ENCODE measurements at places on chromosomes 6 and 20.

- peak; percentile 74 for DNase-seq
Observed at GRCh38 chr6:63635588-63636517, at the start of gene PHF3. TSS of gene PHF3 (plus strand) at chr6:63635802. CDS start at chr6:63646552, 10,750 bp downstream.

DNA sequence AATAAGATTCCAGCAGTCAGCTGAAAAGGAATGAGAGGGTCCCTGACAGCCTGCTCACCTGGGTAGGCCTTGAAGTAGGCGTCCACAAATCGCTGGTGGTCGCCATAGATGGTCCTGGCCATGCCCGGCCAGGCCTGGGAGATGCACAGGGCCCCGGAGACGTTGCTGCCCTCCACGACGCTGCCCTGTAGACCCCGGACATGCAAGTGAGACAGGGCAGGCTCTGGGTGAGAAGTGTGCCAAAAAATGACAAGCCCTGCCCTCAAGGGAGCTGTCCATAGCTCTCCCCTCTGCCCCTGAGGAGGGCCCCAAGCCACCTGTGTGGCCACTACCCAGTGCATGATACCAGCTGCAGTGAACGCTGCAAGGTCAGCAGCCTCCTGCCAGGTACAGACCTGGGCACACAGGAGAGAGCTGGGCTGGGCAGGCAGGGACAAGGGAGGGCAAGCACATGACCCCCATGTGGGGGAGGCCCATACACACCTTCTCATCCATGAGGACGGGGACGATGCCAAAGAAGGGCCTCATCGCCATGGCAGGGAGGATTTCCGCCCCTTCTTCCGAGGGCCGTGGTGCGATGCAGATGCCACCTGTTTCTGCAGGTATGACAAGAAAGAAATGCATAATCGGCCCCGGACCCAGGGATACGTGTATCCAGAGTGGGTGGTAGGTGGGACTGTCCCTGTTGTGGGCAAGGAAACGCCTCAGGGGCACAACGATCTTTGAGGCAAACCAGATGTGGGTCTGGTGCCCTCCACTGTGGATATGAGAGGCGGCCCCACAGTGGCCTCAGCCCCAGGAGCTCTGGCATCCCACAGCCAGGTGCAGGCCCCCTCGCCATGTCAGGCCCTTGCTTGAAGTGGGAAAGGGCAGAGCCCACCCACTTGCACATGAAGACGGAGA is 21.2 kb upstream of the APMAP start:
- no peak for DNase-seq

GRCh38 chr6:36969240-36969691 is 14.7 kb downstream of the PI16 start:
- DNase-seq = no peak

DNA sequence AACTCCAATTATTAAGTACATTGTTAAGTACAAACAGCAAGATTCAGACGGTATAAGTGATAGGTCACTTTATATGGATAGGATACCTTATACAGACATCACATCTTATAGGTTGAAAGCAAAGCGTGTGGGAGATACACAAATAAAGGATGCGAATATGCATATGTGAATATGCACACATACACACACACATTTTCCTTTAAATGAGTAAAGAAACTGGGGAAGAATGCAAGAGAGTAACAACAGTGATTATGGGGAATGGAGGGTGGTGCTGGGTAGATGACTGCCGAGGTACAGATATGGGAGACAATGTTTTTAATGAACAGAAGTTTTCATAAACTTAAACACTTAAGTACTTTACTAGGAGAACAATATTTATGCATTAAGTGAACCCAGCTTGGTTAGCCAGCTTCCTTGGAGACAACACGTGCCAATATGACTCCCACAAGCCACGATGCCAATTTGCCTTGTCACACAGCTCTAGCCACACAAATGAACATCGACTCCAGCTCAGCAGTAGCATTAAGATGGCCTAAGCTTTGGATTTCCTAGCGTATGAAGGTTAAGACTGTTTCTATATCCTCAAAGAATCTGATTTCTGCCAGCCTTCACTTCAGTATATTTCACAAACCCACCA is 96.6 kb downstream of the EPB41L2 start:
- DNase-seq = no peak

GRCh38 chr6:40343877-40344565 is 243.1 kb downstream of the LRFN2 start:
- no peak for DNase-seq

DNA sequence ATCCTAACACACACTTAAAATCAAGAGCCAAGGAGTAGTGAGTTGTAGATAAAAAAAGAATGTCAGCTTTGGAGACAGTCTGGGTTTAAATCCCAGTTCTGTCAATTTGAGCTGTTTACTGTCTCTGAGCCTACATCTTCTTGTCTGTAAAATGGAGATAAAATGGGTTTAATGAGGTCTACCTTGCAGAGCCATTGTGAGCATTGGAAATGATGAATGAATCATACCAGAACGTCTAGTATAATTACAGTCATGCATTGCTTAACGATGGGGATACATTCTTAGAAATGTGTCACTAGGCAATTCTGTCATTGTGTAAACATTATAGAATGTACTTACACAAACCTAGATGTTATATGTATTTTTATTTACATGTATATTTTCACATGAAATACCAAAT is 17.6 kb upstream of the SGK2 start:
- no peak for DNase-seq

DNA sequence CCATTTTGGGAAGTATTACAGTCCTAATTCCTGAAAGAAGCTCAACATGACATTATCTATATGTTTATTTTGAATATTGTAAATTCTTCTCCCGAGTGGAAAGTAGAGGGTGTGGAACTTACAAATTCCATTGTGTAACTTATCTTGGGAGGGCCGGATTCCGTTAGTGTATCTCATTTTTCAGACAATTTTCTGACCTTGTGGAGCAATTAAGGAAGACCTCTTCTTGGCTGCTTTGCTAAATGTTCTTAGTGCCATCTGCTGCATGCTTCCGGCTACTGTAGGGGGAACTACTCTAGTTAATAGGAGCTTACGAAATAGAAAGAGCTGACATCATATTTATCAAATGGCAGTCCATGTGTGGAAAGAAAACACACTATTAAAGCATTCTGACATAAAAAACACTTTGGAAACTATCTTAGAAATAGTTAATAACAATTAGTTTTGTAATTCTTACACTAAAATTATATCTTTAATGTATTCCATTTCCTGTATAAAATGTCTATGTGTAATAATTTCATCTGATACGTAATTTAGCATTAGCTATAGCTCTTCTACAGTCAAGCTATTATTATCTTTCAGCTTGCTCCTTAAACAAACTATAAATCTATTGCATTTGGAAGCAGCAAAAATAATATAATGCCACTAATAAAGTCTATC is 41.5 kb upstream of the KCNQ5 start:
- no peak for DNase-seq

DNA sequence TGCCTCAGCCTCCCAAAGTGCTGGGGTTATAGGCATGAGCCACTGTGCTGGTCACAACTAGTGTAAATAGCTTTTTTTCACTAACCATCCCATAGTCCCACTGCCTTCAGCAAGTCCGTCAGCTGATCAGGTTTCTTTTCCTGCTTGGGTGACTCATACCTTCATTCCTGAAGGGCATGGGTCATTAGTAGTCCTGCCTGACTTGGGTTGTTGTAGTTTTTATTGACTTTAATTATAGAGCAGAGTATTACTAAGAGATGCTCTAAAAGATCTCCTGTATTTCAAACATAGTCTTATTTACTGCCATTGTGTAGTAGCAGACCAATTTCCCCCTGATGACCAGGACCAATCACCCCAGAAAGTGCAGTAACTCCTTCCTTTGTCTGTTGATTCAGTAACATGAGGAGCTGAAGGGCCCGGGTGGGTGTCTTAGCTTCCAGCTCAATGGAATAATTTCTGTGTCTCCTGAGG is 25.8 kb downstream of the HLA-C start:
- DNase-seq = no peak

GRCh38 chr6:108958900-108959770 is 110.9 kb downstream of the ARMC2 start:
- no peak for DNase-seq

DNA sequence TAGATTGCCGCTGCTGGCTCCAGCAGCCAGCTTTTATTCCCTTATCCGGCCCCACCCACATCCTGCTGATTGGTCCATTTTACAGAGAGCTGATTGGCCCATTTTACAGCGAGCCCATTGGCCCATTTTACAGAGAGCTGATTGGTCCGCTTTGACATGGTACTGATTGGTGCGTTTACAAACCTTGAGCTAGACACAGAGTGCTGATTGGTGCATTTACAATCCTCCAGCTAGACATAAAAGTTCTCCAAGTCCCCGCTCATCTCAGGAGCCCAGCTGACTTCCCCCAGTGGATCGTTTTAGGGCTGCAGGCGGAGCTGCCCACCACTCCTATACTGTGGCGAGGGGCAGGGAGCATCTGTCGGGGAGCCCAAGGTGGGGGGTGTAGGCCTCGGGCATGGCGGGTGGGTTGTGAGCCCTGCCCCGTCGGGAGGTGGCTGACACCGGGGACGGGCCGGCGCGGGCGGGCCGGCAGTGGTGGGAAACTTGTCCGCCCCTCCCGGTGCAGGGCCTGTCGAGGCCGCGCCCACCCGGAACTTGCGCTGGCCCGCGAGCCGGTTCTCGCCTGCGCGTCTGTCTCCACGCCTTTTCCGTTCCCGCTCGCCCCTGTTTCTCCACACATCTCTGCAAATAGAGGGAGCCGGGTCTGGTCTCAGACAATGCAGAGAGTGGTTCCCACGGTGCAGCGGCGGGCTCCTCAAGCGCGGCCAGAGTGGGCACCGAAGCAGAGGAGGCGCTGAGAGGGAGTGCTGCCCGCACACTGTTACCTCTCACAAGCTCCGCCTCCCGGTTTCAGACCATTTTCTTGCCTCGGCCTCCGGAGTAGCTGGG is 86.1 kb upstream of the STMND1 start:
- no peak for DNase-seq

- DNase-seq = no peak
Observed at GRCh38 chr6:87897663-87898062, 150.0 kb upstream of the SPACA1 start.

DNA sequence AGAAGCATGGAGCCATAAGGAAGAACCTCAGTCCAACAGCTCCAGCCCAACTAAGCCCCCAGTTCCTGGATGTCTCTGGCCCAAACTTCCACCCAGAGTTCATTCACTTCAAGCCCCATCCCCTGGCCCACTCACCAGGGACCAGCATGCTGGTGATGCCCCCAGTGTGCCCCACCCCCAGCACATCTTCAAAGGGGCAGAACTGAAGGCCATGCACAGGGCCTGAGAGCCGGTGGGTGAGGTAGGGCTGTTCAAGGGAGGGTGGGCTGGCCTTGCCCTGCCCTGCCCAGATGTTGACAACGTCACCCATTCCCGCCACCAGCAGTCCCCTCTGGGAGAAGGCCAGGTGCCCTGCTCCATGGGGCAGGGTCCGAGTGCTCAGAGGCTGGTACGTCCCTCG is 3.6 kb downstream of the B3GALT4 start:
- DNase-seq = no peak

GRCh38 chr6:15439410-15440025 is 193.6 kb downstream of the JARID2 start:
- no peak for DNase-seq

- no peak for DNase-seq
Observed at GRCh38 chr20:22412977-22413868, 171.1 kb downstream of the FOXA2 start.

DNA sequence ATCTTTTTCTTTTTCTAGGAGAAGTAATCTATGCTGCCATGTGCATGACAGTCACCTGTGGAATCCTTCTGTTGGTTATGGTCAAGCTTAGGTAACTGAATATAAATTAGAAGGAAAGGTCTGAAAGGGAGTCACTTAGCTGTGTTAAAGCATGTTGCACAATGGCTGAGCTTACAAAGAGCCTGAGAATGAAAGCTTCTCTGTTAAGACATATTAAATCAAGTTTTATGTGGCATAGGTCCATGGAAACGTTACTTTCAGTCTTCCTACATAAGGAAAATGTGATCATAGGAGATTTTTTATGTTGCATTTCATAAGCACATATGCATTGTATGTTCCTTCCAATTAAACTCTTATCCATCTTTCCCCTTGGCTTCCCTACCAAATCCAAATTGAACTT is 72.1 kb downstream of the GFRAL start:
- no peak for DNase-seq

DNA sequence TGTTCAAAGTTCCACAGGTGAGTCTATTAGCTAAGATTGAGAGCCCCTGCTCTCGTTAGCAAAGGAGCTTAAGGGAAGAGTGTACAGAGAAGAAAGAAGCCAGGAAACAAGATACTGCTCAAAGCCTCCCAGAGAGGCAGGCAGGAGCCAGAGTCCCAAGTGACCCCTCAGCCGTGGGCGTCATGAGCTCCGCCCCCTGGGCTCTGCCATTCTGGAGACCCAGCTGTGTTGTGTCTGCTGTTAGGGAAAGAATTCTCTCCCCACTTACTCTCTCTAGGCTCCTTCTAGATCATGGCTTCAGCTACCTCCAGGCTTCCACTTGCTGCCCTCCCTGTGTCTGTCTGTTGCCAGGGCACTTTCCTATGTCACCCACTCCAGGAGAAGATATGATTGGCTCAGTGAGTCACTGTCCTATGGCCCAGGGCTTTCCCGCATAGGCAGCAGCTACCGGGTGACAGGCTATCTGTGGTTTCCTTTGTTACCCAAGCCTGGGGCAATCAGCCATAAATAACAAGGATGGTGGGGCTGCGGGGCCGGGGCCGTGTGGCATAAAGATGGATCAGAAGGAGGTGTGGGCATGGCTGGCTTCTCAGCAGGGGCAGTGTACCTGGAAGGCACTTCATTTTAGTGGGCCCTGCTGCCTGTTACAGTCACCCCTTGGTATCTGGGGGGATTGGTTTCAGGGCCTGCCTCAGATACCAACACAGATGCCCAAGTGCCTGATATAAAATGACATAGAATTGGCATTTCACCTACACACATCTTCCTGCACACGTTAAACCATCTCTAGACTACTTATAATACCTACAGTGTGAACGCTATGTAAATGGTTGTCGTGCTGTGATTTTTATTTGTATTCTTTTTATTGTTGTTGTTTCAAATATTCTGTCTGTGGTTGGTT is 118.9 kb downstream of the ARMC2 start:
- DNase-seq = no peak

DNA sequence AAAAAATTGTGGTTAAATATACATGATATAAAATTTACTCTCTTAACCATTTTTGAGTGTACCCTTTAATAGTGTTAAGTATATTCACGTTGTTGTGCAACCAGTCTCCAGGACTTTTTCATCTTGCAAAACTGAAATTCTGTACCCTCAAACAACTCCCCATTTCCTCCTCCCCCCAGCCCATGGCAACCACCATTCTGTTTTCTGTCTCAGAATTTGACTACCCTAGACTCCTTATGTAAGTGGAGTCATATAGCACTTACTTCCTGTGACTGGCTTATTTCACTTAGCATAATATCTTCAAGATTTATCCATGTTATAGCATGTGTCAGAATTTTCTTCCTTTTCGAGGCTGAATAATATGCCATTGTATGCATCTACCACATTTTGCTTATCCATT is 5.1 kb downstream of the VPS16 start:
- no peak for DNase-seq
